Kidney (tissue), 22 donors: ENCODE measurements at places on chromosomes 2 and 18. TPM values are rescaled to one million over a fixed set of nuclear protein-coding genes. Genes with fewer than 3 reads are reported as not detected.

GRCh38 chr2:239917125-239917956 lies 107.8 kb downstream of the NDUFA10 start:
- no peak for DNase-seq

- DNase-seq = no peak
Observed at GRCh38 chr2:181231886-181232621, 225.1 kb upstream of the ITGA4 start.

DNA sequence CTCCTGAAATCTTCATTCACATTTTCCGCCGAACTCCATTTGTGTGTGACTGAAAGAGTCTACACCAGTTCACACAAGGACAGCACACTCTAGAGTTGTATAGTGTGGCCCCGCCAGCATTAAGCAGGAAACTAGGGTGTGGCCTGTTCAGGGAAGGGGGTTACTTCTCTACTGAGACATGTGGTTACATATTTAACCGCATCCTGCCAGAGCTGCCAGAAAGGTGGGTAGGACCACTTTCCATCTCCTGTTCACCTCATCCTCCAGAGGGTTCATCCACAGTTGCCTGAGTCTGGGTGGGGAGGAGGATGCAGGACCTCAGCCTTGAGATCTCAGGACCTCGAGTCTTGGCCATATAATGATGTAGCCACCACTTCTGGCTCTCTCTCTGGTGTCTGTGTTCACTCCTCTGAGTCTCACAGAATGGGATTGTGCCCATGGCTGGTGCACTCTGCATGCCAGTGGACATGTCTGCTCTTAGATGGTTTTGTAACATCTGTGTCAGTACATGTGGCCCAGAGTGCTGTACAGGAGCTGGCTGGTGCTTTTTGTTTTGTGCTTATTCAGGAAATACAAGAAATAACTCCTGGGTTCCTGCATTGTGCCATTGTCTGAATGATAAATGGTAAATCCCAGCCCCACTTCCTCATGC lies 7.7 kb upstream of the SP140L start:
- no peak for DNase-seq

DNA sequence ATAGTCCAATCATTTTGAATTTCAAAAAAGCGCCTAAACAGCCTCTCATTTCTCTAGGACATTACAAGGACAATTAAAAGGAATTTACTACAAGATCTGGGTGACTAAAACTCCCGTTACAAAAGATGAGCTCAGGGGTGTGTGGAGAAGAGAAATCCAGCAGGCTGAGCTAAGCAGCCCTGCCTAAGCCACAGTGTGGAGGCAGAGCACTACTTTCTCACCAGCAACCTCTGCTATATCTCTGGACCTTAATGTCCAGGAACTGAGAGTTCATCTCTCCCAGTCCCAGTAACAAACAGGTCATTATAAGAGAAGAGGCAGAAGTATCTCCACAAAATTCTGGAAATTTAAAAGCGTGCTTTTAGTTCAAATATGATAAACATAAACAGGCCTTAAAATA lies 18.9 kb upstream of the ANKRD62 start:
- DNase-seq = no peak

GRCh38 chr2:240914645-240915525 lies 8.7 kb downstream of the CROCC2 start:
- peak; percentile 72 for DNase-seq

DNA sequence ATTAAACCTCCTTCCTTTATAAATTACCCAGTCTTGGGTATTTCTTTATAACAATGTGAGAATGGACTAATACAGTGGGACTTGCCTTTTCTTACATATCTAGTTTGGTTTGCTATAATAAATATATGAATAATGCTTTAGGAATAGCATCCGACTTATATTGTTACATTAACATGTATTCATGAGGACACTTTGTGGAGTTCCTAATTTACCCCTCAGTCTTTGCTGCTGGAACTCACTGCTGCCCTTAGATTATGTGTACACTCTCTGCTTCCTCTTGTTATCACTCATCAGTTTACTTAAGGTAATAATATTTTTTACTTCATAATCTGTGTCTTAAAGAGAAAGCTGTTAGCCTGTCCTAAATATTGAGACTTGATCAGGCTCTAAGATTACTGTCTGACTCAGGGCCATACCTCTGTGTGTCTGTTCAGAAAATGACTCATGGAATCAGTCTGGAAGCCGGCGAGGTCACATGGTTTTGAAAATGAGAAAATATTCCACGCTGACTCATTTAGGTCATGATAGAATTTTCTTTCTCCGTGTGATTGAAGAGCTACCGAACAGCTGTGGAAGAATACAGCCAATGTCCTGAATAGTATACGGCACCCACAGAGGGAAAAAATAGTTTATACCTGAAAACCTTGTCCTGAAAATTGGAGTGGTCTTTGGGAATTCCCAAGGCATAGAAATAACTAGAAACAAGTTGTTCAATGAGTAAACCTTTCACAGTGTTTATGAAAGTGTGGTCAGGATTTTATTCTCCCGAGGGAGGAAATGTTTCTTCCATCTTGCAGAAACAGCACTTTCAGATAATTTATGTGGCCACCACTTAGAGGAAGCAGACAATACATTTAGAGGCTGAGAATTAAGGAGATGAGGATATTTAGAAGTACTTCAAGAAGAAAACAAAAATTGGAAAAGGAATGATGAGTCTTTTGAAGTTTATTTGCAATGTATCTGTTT lies 156.4 kb downstream of the DSEL start:
- DNase-seq = no peak

DNA sequence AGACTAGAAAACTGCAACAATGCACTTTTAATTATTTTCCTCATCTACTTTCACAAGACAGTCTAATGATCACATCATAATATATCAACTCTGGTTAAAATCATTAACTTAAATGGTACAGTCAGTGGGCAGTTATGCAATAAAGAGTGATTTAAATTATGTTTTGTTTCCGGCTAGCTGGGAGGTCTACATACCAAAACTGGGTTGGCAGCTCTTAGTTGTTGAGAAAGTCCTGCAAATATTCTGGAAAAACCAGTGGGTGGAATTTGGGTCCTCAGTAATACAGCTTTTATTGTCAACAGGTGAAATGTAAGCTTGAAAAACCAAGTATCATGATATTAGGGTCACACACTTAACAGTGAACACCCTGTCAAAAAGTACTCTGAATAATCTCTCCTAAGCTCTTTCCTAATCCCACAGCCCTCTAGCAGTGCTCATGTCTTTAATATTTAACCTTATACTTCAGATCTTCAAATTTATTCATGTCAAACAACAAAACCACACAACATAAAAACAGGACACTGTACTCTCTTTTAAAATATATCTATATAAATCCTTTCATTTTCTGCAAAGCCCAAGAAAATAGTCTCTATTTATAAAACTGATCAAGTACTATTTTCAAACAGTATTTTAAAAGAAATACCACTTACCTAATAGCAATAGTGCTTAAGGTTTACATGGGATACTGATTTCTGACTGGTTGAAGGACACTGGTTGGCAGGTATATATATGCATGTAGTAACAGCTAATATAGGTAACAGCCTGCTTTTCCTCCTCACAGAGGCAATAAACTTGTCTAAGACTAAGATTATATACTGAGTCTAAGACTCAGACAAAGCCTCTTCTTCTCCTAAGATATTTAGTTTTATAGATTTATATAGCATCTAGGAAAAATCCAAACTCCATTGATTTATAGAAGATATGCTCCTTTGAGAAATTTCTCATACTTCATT lies 103.8 kb downstream of the GAREM1 start:
- DNase-seq = no peak

The ASB1 gene
- total RNA-seq = 28.1 TPM

The DCDC2C gene
- total RNA-seq = not detected

The OST4 gene
- total RNA-seq = 260 TPM

The NEU2 gene
- total RNA-seq = not detected

The PLGLB2 gene
- not detected for total RNA-seq

The SLC23A3 gene
- total RNA-seq = 2.8 TPM
